ENCODE measurements at places on chromosomes 12 and 14.

DNA sequence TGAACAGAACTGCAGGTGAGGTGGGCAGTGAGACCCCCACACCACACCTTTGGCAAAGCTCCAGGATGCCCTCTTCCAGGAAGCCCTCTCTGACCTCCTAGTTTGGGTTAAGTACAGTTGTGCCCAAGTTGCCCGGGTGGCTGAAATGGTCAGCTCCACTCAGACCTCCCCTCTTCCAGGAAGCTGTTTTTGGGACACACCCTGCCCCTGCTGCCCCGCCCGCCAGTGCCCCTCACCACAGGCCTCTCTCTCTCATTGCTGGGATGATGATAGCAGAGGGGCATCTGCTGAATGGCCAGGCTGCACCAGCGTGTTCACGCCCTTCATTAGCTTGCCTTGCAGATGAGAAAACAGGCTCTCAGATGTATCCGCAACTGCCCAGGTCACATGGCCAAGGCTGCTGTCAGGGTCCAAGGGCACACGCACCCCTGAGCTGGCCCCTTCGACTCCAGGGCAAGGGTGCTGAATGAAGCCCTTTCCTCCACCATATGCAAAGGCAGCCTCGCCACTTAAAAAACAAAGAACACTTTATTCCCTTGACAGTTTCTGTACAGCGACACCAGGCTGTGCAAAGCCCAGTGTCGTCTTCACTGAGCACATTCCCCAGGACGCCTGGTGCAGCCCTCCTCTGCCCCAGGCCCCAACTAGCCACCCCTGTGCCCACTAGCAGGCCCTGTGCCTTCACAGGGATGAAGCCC, 15.5 kb downstream of the SLC25A29 start:
- DNase-seq, result no peak

DNA sequence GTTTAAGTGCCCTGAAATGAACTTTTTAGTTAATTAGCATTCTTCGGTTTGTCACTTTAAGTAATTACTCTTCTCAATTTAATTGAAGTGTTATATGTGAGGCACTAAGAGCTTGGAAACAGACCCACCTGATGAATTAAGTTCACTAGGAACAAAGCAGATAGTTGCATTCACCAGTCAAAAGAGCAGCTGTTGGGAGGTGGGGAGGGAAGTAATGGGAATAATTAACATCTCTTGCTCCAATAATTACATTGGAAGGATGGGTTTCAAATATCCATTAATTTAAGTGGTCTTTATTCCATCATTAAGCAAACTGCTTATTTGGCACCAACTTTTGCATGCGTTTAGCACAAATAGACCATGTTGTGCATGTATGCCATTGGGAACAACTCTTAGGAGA, 667.2 kb downstream of the GALC start:
- no peak for DNase-seq

- DNase-seq, result peak; percentile 52
These were observed 62.4 kb upstream of the PLBD1 start for GRCh38 chr12:14629832-14630710.

GRCh38 chr14:64878837-64879634, 671 bp downstream of the SPTB start:
- no peak for DNase-seq

- DNase-seq, result no peak
These were observed 948.8 kb downstream of the TRHDE start for GRCh38 chr12:73220951-73221350.

GRCh38 chr12:92185052-92185451, 39.4 kb upstream of the BTG1 start:
- DNase-seq, result peak; percentile 53

GRCh38 chr14:64440494-64440893, 24.8 kb upstream of the AKAP5 start:
- no peak for DNase-seq

DNA sequence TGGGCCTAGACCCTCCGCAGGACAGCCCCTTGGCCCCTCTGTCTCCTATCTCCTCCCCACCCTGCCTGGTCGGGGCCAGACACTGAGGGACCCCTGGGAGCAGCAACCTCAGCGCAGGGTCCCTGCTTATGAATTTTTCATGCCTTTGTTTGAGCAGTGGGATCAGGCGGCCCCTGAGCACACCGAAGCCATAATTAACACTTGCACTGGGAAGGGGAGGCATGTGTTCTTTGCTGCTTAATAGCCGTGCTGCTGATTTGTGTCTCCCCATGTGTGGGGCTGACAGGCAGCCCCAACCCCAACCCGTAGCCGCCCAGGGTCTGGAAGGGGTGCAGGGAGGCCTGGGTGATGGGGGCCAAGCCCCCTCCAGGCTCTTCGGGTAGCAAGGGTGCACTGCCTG, 52.7 kb downstream of the FBRSL1 start:
- DNase-seq, result no peak

DNA sequence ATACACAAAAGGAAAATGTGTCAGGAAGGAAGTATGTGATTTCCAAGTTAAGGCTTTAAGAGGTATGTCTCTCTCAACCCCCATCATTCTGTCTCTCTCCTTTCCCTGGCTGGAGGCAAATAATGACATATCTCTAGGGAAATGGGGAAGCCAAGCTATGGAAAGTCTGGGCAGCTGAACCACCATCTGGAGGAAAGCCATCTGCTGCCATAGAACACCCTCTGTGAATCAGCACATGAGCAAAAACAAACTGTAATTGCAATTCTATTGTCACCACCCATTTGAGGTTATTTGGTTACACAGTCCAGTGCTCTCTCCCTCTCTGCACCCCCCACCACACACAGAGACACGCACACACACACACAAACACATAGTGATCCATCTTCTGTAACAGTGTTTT, 766.2 kb downstream of the FLRT2 start:
- DNase-seq, result no peak

- DNase-seq, result no peak
These were observed 161.1 kb downstream of the TRHDE start for GRCh38 chr12:72433298-72433697.

DNA sequence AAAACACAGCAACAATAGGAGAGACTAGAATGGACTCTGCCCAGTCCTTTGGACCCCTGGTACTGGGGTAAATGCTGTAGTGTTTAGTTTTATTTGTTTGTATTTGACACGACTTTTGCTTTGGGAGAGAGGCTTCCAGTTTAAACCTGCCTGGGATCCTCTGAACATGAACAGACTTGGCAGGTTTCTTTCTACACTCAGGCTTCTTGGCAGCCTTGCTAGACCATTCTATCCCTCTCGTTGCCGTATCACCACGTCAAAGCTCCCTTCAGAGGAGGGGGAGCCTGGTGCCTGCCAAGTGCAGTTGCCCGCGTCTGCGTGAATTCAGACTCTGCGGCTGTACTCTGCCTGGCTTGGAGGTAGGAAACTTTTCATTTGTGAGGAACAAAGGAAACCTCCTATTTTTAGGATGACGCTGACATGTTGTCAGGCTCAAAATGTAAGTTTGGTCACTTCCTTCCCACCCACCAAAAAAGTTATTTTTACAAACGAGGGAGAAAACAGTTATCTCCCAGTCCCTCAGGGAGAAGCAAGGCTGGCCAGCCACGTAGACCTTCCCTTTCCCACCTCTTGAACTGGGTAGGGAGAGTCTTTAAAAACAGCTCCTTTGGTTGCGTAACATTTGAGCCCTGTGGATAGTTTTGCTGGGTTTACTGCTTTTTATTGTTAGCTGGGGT, 25.9 kb downstream of the CD9 start:
- DNase-seq, result no peak

All from naive thymus-derived CD4-positive, alpha-beta T cell (primary cell).